LHCN-M2 (cell line): ENCODE measurements at places on chromosomes 5 and 9. TPM values are rescaled to one million over a fixed set of nuclear protein-coding genes. Genes with fewer than 3 reads are reported as not detected.

SLCO6A1 gene
- not detected in 2 replicates for total RNA-seq

HRCT1 gene
- 1.5 and 2.1 TPM in 2 replicates for total RNA-seq

LCN9 gene
- total RNA-seq = not detected in 2 replicates

GRCh38 chr9:2723376-2724065 is 6.2 kb downstream of the KCNV2 start:
- no peak for DNase-seq

- no peak for DNase-seq
Measured at GRCh38 chr5:23389291-23390101, 117.9 kb upstream of the PRDM9 start.

- no peak for DNase-seq
Measured at GRCh38 chr9:137383784-137384756, 38.9 kb downstream of the EXD3 start.

DNA sequence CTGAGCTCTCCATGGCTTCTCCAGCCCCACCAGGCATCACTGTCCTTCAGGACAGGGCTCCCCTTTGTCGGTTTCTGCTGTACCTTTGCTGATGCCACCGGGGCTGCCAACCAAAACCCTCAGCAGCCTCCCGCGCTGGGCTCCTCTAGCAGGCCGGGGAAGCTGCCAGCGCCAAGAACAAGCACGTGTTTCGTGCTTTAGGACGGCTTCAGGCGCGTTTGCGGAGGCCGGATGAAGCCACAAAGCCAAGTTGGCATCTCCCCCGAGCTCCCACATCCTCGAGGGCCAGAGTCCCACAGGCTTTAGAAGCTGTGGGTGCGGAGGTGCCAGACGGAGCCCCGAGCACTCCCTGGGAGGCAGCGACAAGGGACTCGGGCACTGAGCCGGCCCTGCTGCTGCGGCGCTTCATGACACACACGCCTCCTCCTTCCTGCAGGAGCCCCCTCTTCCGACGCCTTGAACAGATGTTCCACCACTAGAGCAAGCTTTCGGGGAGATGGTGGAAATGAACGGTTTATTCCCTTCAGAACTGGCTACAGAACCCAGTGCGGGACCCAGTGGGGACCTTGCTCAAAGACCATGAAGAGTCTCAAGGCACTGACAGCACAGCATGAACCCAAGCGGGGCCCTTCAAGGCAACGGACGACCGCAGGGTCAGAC is 36.7 kb downstream of the SARDH start:
- no peak for DNase-seq

- DNase-seq = no peak
Measured at GRCh38 chr5:97225222-97225621, 42.2 kb upstream of the RIOK2 start.
